ENCODE measurements at places on chromosomes 1 and 21.

DNA sequence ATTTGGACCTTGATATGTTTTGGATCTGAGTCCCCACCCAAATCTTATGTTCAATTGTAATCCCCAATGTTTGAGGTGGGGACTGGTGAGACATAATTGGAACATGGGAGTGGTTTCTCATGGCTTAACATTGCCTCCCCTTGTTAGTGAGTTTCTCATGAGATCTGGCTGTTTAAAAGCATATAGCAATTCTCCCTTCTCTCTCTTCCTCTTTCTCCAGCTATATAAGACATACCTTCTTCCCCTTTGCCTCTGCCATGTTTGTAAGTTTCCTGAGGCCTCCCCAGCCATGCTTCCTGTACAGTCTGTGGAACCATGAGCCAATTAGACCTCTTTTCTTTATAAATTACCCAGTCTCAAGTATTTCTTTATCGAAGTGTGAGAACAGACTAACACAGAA is 692.4 kb downstream of the KCNT2 start:
- no peak for DNase-seq

- no peak for DNase-seq
Measured at GRCh38 chr1:31802190-31803150, 13.4 kb downstream of the SPOCD1 start.

DNA sequence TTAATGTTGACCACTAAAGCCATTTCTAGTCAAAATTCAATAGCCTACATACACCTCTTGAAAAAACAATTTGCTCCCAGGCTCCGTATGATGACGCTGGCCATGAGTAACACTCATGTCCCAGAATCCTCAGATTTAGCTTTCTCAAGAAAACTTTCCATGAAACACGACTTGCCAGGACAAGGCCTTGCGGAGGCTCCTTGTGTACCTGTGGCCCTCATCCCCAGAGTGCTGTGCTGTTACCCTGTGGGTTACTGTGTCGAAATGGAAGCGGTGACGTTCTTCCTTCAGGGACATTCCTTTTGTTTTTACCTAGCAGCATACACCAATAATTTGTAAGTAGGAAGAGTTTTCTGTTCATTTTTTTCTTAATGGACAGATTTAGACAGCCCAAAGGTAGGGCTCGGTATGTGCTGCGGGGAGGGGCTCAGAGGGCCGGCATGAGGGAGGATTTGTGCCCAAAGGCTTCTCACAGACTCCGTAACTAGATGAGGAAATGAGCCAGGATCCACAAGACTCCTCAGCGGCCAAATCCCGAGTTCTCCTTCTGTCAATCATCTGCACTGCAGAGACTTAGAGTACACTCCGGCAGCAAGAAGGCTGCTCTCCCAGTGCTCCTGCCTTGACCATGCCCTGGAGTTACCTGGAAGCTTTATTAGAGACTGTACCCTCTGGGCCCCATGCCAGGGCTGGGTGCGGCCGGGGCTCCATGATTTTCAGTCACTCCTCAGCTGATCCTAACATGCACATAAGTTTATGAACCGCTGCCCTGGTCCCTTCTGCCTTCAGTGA is 17.8 kb downstream of the GNG12 start:
- DNase-seq = no peak

- DNase-seq = no peak
Measured at GRCh38 chr1:19088717-19089442, 121.2 kb downstream of the UBR4 start.

DNA sequence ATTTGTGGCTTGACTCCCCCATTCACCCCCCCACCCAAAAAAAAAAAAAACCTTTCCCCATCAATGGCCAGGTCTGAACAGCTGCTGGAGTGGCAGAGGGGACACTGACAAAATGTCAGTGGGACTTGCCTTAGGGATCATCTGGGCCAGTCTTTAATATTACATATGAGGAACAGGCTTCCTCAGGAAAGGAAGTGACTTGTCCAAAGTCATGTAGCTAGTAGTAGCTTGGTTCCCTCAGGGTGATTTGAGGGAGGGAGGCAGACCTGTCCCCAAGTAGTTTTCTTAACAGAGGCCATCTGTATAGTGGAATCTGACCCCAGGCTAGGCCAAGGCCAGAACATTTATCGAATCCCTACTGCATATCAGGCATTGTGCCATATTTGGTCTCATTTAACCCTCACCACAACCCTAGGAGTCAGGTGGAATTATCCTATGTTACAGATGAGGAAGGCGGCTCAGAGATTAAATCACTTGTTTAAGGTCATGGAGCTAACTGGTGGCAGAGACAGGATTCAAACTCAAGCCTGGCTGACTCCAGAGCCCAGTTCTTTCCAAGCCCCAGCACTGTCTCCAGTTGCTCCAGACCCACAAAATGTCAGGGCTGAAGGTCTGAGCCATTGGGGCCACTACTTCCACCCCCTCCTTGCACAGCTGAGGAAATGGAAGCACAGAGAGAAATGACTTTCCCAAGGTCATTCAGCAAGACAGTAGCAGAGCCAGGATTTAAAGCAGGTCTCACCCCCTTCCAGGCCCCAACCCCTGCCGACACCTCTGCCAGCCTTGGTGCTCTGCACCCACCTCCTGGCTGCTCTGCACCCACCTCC is 10.4 kb downstream of the ZBTB7B start:
- DNase-seq = peak; percentile 15

- DNase-seq = no peak
Measured at GRCh38 chr1:23394684-23395083, 25.0 kb upstream of the ZNF436 start.

- no peak for DNase-seq
Measured at GRCh38 chr1:54594463-54594862, 28.9 kb downstream of the FAM151A start.

- no peak for DNase-seq
Measured at GRCh38 chr1:11485191-11485590, 6.2 kb downstream of the DISP3 start.

GRCh38 chr1:229203030-229203751 is 67.7 kb upstream of the RAB4A start:
- no peak for DNase-seq

- no peak for DNase-seq
Measured at GRCh38 chr1:84117868-84118267, 26.2 kb upstream of the PRKACB start.

DNA sequence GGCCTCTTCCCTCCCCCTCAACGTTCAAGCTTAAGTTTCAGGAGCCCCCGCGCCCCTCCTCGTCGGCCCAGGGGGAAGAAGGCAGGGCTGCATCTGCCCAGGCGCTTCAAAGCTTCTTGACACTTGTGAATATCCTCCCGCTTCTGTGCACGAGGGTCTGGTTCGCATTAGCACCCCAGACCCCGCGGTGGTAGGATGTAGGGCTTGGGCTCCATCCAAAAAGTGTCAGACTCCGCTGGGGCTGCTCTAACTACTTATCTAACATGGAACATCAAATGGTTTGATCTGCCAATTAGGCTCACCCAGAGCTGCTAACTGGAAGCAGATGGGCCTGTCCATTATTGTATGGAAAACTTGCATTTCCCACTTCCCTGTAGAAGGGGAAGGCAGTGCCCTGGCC is 28.9 kb downstream of the TAS1R2 start:
- no peak for DNase-seq

DNA sequence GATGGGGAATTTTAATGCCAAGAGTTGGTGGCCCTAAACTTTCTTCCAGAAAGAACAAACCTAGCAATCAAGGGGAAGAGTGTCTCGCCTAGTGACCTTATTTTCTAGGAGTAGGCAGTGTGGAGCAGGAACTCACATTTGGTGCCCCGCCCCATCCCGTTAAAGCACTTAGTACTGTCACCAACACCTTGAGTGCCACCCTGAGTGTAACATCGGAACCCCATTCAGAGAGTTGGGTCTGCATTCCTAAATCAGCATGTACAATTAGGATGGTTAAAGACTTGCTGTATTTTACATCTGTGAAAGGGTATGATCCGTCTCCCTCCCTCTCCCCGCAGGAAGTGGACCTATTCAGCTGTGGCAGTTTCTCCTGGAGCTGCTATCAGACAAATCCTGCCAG is 15.5 kb downstream of the ETS2 start:
- no peak for DNase-seq

GRCh38 chr1:18285538-18285924 is 177.9 kb downstream of the IGSF21 start:
- DNase-seq = no peak

- DNase-seq = no peak
Measured at GRCh38 chr1:211699059-211699458, 23.6 kb upstream of the NEK2 start.

GRCh38 chr1:82226186-82226505 is 425.4 kb downstream of the ADGRL2 start:
- no peak for DNase-seq

GRCh38 chr1:58380345-58380744 is 166.2 kb downstream of the OMA1 start:
- no peak for DNase-seq

- peak; percentile 74 for DNase-seq
Measured at GRCh38 chr1:9629445-9630201, 21.9 kb upstream of the PIK3CD start.

DNA sequence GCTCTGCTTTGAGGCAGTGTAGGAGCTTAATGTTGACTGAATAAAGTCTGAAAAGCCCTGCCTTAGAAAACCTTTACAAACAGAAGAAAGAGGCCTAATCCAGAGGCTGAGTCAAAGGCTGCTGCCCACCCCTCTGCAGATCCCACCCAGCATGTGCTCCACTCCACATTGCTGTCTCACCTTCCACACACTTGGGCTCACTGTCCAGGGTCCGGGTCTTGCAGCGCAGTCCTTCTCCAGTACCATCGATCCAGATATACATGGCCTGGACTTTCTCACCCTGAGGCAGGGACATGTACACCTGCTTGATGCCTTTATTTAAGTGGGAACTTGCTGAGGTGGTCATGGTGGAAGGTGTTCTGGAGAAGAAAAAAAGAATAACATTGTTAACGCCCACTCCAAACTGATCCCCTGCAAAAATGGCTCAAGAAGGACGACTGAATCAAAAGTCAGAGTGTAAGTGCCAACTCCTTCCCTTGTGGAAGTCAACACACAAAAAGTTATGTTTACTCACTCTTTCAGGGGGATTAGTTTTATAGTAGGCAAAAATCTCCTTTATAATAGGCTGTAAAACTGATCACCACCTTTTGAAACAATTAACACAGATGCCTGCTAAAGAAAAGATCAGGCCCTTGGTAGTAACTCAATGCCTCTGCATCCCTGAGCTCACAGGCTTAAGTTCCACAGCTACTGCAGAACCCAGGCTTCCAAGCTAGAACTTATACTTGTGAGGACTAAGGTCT is 3.0 kb downstream of the GLUL start:
- no peak for DNase-seq

GRCh38 chr1:222048094-222048595 is 306.3 kb upstream of the DUSP10 start:
- DNase-seq = no peak

DNA sequence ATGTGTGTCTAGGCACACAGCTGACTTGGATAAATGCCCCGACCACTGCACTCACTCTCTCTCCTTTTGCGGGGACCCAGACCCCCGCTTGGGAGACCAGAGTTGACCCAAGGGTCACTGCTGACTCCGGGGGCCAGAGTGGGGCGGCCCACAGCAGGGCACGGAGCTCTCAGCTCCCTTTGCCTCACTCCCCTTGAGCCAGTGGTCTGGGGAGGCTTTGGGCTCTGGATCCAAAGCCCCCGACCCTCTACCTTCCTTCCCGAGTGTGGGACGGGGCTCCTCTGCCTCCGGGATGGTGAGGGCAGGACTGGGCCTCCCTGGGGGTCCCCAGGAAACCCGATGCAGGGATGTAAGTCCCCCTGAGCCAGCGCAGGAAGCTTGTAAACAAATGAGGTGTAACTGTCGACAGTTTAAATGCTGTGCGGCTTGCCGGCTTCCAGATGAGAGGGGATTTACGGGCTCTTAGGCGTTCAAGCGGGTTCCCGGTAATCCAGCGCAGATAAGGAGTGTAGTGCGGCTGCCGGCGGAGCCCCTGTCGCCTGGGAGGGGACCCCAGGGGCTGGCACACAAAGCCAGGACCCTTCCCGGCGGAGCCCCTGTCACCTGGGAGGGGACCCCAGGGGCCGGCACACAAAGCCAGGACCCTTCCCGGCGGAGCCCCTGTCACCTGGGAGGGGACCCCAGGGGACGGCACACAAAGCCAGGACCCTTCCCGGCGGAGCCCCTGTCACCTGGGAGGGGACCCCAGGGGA is 7.4 kb downstream of the ACTRT2 start:
- DNase-seq = no peak

- DNase-seq = no peak
Measured at GRCh38 chr1:6547301-6547700, 7.0 kb downstream of the NOL9 start.

- no peak for DNase-seq
Measured at GRCh38 chr1:241857131-241857530, 9.1 kb downstream of the EXO1 start.

DNA sequence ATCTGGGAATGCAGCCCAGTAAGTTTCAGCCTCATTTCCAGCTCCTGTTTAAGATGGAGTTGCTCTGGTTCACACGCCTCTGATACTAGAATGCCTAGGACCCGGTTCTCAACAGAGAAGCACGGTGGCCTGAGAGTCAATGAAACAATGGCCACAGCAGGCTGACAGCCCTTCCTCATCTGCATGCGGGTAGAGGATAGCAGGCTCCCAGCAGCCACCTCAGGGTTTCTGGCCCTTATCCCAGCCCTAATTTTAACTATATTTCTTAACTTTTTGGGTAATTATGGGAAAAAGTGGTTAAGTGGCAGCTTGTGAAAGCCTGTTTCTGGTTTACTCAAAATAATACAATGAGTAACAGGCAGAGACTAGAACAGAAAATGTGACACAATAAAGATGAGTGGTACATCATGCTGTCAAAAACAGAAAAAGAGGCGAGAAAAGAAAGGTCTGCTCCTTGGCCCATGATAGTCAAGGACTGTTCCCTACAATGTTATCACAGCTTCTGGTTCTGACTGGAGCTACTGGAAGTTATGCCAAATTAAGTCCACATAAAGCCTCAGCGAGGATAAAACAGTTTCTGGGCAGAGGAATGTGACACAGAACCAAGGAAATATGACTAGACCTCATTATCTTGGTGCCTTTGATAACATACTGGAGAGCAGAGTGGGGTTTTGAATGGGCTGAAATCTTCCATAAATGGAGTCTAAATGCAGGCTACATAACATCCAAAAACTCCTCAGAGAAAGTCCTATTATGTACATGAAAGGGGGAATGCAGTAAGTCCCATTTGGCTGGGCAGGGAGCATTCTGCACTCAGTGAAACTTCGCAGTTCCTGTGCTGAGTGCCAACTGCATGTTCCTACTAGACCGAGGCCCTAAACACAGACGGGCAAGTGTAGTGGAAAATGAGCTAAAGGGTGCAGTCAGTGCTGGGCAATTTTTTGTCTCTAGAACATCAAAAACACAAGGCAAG is 92.1 kb downstream of the NIBAN1 start:
- peak; percentile 14 for DNase-seq

GRCh38 chr1:196459383-196459782 is 148.9 kb downstream of the KCNT2 start:
- DNase-seq = no peak
